ENCODE measurements at places on chromosomes 7 and 10.

GRCh38 chr7:35024298-35024697 lies 13.0 kb downstream of the DPY19L1 start:
- DNase-seq: no peak

GRCh38 chr7:44881610-44882009 lies 3.7 kb downstream of the PURB start:
- DNase-seq: no peak

DNA sequence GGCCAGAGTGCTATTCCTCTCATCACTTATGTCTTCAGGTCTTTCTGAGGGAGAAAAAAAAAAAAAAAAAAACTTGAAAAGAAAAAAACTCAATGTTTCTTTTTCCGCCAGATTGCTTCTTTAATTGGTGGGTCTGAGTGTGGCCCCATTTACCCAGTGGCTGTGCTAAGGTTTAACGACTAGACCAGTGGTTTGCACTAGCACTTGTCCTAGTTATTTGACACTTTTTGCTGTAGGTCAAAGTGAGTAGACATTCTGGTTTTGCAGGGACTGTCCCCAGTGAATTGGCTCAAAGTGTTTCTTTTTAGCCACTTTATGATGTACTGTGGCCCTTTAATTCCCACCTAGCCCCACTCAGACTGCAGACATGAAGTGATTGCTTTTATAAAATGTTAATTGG lies 273.3 kb downstream of the PTEN start:
- no peak for DNase-seq

DNA sequence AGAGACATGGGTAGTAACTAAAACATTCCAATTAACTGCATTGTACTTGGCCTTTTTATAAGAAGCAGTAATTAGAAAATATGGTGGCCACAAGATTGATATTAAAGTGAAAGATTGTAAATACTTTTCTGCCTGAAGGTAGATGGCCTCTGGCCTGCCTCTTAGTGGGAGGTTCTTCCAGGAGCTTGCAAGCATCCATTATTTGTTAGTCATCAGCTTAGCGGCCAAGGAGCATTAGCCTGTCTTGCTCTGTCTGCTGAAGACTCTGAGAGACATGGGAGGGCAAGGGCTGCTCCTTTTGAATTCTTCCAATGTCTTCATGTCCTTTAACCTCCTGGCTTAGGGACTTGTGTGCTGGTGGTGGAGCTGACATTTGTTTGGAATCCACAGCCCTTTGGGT lies 80.4 kb downstream of the TCF7L2 start:
- no peak for DNase-seq

DNA sequence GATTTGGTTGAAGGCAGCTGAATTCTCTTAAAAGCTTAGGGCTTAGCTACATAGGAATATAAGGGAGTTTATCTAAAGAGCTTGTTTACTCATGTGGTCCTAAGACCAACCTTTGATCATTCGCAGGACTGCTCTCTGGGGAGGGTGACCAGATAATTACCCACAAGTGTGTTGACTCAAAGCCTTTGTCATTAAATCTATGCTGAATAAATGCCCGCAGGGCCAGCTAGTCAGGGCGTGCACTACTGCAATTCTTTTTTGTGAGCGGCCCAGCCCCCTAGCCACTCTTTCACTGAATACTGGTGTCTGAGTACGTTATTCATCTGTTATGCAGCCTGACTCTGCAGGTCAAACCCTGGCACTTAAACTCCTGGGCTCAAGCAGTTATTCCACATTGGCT lies 69.6 kb downstream of the AKAP9 start:
- no peak for DNase-seq

GRCh38 chr7:42024537-42024936 lies 212.5 kb downstream of the GLI3 start:
- DNase-seq: no peak

DNA sequence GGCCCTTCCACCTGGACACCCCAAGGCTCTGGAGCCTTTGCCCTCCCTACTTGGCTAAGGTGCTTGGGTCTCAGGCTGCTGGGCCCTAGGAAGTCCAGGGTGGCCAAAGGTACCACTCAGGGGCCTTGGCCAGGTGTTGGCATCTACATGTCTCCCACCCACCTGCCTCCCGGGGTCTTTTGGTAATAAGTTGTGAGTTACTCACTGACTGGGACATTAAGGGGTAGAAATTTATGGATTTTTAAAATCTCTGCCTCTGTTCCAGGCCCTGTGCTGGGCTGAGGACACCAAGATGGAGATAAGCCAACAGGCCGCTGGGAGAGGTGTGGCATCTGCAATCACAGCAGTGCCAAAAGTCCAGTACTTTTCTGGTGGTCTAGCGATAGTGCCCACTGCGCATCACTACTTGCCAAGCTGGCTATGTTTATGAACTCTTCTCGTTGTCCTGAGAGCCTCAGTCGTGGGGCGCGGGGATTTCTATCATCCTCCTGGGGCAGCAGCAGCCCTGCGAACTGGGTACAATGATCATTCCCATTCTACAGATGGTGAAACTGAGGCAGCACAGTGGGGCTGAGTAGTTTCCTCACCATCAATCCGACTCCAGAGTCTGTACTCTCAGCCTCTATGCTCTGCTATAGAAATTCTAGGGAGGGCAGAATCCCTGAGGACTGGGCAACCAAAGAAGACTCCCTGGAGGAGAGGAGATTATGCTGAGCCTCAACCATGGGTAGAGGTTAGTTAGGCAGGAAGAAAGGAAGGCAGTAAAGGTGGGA lies 36.2 kb downstream of the TBATA start:
- DNase-seq: no peak

GRCh38 chr10:101767966-101768790 lies 7.7 kb downstream of the FGF8 start:
- DNase-seq: no peak

DNA sequence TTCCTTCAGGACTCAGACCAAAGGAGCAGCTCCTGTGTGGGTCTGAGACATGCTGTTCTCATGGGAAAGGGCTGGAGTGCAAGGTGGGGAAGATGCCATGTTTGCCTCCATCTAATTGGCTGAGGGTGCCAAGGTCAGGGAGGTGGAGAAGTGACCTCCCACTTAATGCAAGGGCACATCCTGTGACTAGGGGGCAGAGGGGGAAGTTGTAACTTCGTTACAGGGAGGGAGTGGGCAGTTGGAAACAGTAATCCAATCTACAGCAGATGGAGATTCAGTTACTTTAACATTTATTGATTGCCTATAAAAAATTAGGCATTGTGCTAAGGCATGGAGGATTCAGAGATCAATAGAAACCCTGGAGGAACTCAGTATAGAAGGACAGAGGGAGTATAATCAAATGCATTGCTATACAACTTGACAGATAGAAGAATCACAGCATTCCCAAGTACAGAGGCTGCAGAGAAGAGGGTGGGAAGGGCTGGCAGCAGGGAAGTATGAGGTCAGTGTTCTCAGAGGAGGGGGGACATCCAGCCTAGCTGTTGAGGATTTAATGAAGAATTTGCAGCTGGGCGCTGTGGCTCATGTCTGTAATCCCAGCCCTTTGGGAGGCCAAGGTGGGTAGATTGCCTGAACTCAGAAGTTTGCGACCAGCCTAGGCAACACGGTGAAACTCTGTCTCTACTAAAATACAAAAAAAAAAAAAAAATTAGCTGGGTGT lies 75.9 kb downstream of the CCNY start:
- no peak for DNase-seq

- DNase-seq: no peak
Measured at GRCh38 chr7:150417863-150418262, 32.6 kb upstream of the GIMAP8 start.

DNA sequence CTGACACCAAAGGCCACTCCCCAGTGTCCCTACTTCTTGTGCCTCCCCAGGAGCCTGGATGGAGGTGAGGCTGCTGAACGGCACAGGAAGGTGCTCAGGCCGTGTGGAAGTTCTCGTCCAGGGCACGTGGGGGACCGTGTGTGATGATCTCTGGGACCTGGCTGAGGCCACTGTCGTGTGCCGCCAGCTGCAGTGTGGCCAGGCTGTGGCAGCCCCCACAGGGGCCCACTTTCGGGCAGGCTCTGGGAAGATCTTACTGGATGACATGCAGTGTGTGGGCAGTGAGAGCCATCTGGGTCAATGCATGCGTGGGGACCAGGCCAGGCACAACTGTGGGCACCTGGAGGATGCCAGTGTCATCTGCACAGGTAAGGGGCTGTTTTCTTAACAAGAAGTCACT lies 57.0 kb upstream of the C10orf120 start:
- DNase-seq: no peak

DNA sequence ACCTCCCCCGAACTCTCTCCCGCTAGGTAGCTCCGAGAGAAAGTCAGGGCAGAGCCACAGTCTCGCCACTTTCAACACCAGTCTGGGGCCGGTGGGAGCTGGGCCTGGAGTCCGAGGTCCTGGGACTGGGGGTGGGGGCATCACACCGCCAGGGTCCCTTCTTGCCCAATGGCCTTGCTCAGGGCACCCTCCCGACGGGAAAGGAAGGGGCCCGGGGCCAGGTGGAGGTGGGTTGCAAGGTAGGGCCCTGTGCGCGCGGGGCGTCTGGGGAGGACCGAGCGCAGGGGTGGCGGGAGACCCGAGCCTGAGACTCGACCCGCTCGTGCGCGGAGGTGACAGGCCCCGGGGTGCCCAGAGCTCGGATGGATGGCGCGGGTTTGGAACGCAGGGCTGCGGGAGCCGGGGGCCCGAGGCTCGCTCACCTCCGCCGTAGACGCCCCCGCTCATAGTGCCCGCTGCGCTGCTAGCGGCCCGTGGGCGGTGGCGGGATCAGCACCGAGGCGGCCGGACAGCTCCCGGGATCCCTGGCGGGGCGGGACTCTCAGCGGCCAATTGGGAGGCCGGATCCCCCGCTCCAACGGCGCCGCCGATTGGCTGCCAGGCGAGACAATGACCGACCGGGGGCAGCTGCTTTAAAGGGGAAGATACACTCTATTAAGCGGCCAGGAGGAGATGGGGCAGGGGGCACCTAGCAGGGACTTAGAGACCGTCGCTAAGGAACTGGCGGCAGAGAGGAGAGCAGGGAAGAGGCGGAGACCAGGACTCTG lies at the start of gene ACTL6B:
Gene ACTL6B, minus strand, starts transcription at position 541 of the 767 bp plus-strand sequence. Its CDS starts 94 bp downstream, at position 447.
- no peak for DNase-seq

- DNase-seq: no peak
Measured at GRCh38 chr10:132713421-132714095, 72.4 kb downstream of the NKX6-2 start.

DNA sequence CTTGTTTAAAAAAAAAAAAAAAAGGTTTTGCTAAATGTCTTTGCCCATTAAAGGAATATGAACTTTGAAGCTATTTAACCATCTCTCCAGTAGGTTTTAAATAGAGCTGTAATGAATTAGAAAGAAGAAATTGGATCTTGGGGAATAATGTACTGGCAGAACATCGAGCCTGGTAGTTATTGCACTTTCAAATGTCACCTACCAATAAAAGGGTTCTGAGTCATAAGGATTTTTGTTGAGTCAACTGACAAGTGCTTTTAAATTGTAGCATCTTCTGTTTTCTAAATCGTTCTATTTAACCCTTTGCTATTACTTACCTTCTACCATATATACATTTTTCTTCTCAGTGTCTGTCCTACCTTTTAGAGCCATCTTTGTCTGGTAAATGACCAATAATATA lies 10.7 kb downstream of the CUTC start:
- no peak for DNase-seq

GRCh38 chr10:22598478-22598877 lies 115.9 kb downstream of the PIP4K2A start:
- no peak for DNase-seq

DNA sequence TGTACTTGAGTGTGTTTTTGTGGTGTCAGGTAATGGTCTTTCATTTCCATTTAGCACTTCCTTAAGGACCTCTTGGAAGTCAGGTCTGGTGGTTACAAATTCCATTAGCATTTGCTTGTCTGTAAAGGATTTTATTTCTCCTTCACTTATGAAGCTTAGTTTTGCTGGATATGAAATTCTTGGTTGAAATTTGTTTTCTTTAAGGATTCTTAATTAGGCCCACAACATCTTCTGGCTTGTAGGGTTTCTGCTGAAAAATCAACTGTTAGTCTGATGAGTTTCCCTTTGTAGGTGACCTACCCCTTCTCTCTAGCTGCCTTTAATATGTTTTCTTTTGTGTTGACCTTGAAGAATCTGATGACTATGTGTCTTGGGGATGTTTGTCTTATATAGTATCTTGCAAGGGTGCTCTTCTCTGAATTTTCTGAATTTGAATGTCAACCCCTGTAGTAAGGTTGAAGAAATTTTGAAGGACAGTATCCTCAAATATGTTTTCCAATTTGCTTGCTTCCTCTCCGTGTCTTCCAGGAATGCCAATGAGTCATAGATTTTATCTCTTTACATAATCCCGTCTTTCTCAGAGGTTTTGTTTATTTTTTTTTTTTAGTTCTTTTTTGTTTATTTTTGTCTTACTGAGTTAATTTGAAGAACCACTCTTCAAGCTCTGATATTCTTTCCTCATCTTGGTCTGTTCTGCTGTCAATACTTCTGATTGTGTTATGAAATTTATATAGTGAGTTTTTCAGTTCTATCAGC lies 70.2 kb downstream of the SLC39A12 start:
- DNase-seq: no peak

- no peak for DNase-seq
Measured at GRCh38 chr10:73650537-73651331, 5.1 kb downstream of the SYNPO2L start.

DNA sequence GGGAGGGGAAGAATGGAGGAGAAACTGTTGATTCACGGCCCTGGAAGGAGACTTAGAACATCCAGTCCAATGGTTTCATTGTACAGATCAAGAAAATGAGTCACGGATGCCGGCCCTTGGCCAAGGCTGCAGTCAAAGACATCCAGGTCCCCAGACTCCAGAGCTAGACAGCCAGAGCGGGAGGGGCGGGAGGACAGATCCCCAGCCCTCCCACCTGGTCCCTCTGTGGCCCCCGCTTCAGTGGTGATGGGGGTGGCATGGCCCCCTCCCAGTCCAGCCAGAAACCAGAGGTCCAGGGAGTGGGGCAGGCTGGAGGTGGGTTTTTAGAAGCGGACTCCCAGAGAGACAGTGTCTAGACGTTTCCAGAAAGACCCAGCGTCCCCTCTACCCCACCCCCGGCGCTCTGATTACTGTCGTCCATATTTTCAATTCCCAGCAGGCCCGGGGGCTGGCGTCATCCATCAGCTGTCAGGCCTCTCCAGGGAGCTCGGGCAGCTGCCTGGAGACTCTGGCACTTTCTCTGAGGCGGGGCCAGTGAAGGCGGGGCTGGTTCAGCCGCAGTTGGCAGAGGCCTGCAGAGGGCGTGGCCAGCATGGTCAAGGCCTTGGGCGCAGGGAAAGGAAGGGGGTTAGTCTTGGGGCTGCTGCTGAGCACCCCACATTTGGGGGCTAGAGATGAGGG lies 8.0 kb upstream of the HSPB1 start:
- DNase-seq: no peak

GRCh38 chr10:61832866-61833481 lies 68.5 kb upstream of the ARID5B start:
- DNase-seq: no peak

Data from stimulated activated CD8-positive, alpha-beta memory T cell treated with anti-CD3 and anti-CD28 coated beads, Interleukin-7, amount 100 ng/mL, for 1 hour (primary cell).